GM23338 (cell line): ENCODE measurements at places on chromosomes 5 and 9.

- peaks cover 8% of the 10 kb centered on the region for H3K4me1 ChIP-seq
- DNase-seq: no peak
- H3K27ac ChIP-seq: no peak overlapping the region
- H3K36me3 ChIP-seq: peaks cover 7% of the 10 kb centered on the region; the same call in 1 of the 2 replicates
- no peaks in the 10 kb centered on the region for H3K27me3 ChIP-seq
- no peak overlapping the region for H3K4me3 ChIP-seq
Measured at GRCh38 chr9:96121136-96121535, 180.8 kb downstream of the HSD17B3 start.

DNA sequence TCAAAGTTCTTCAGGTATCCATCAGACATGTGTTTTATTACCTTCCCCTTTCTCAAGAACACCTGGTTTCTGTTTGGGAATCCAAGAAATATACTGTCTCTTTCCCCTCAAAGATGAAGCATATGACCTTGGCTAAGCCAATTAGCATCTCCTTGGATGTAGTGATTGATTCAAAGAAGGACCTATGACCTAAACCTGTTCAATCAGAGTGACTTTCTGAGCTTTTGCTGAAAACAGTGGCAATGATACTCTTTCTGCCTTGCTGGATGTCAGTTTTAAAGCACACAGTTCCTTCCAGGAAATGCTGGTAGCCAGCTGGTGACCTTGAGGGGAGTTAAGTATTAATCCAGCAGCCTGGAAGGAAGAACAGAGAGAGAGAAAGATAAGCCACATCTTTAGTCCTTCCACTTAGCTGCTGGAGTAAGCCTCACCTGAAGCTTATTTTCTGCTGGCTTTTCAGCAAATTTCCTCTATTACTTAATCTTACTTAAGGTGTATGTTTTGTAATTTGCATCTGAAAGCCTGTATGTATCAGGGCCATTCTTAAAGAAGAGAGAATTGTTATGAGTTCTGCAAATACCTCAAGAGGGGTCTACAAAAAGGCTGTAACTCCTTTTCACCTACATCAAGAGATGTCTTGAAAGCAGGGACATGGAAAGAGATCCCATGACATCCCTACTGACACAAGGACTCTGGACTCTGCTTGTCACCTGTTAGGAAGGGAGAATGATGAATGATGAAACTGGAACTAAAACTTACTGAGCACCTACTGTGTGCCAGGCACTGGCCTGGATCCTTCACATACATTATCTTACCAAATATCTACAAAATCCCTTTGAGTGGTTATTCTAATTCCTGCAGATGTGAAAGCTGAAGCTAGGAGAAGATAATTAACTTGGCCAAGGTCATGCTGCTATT is 35.2 kb upstream of the PIK3R1 start:
- H3K4me1 ChIP-seq: no peaks in the 10 kb centered on the region
- no peaks in the 10 kb centered on the region for H3K36me3 ChIP-seq
- DNase-seq: no peak
- no peak overlapping the region for H3K27ac ChIP-seq

GRCh38 chr5:95730730-95731570 is at the start of gene RHOBTB3:
TSS of gene RHOBTB3 (plus strand) at chr5:95731336. CDS start at chr5:95731683, 347 bp downstream.
- H3K4me1 ChIP-seq: peaks cover 29% of the 10 kb centered on the region
- peaks cover 78% of the 10 kb centered on the region for H3K27me3 ChIP-seq
- H3K36me3 ChIP-seq: no peaks in the 10 kb centered on the region
- peak within 1 kb of the TSS; percentile 62 for H3K4me3 ChIP-seq
- DNase-seq: peak; percentile 89

DNA sequence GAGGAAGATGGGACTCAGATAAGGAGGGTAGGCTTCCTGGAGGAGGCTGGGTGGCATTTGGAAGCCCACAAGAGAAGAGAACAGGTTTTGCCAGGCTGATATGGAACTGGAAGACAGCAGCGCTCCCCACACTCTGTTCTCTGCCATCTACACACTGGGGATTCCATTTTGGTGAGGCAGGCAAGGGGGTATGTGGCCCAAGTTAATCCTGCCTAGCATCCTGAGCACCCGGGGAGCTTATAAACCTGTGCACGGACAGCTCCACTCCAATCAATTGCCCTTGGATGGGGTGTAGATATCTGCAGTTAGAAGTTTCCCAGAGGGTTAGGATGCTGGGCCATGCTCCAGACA is 158.8 kb downstream of the MACROH2A1 start:
- no peak for DNase-seq
- H3K27ac ChIP-seq: no peak overlapping the region
- H3K27me3 ChIP-seq: no peaks in the 10 kb centered on the region
- no peak overlapping the region for H3K4me3 ChIP-seq

- DNase-seq: no peak
- no peak overlapping the region for H3K27ac ChIP-seq
- H3K36me3 ChIP-seq: no peaks in the 10 kb centered on the region
- no peak overlapping the region for H3K4me3 ChIP-seq
- no peaks in the 10 kb centered on the region for H3K4me1 ChIP-seq
Measured at GRCh38 chr5:43572357-43572756, 15.5 kb upstream of the PAIP1 start.

DNA sequence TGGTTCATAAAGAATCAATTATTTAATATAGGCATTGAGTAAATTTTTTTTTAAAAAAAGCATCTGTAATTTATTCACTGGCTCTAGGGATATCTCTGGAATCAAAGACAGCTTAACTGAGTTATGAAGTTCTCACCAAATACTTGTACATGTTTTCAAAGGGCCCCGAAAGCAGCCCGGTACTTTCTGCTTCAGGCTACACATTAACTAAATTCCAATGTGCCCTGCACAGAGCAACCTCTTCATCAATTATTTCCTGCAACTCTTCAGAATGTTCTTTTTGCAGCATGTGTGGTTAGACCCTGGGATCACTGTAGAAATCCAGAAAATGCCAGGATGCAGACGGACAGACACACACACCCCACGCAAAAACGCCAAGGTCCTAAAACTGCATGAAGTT is 209.0 kb downstream of the EFNA5 start:
- no peak for DNase-seq
- H3K27ac ChIP-seq: 0 out of 2 replicates have a peak overlapping the region, but pooled peaks have one; percentile 17
- no peaks in the 10 kb centered on the region for H3K27me3 ChIP-seq

- H3K27ac ChIP-seq: no peak overlapping the region
- no peak for DNase-seq
- peak overlapping the region; percentile 84 for H3K4me3 ChIP-seq
- peaks cover 93% of the 10 kb centered on the region for H3K27me3 ChIP-seq
Measured at GRCh38 chr9:129175515-129175824, 2.6 kb downstream of the IER5L start.

GRCh38 chr5:134275822-134276221 is 49.9 kb upstream of the PPP2CA start:
- H3K4me3 ChIP-seq: no peak overlapping the region
- no peak overlapping the region for H3K27ac ChIP-seq
- H3K27me3 ChIP-seq: no peaks in the 10 kb centered on the region
- no peaks in the 10 kb centered on the region for H3K36me3 ChIP-seq

DNA sequence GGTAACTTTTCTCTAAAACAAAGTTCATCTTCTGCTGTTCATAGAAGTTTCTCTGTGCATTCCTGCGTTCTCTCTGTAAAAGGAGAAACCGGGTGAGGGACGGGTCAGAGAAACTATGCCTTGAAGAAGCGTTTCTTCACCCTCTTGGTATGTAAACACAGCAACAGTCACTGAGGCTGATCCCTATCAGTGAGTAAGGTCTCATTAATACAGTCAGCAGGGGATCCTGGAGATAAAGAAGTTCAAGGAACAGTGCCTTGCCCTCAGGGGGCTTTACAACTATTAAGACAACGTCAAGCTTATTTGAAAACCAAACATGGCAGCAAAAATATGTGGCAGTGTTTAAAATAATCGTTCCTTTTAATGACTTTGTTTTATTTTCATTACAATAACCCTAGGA is 202.9 kb upstream of the IL12B start:
- no peaks in the 10 kb centered on the region for H3K36me3 ChIP-seq
- H3K27me3 ChIP-seq: no peaks in the 10 kb centered on the region
- H3K27ac ChIP-seq: no peak overlapping the region
- H3K4me3 ChIP-seq: no peak overlapping the region
- DNase-seq: no peak
- no peaks in the 10 kb centered on the region for H3K4me1 ChIP-seq

DNA sequence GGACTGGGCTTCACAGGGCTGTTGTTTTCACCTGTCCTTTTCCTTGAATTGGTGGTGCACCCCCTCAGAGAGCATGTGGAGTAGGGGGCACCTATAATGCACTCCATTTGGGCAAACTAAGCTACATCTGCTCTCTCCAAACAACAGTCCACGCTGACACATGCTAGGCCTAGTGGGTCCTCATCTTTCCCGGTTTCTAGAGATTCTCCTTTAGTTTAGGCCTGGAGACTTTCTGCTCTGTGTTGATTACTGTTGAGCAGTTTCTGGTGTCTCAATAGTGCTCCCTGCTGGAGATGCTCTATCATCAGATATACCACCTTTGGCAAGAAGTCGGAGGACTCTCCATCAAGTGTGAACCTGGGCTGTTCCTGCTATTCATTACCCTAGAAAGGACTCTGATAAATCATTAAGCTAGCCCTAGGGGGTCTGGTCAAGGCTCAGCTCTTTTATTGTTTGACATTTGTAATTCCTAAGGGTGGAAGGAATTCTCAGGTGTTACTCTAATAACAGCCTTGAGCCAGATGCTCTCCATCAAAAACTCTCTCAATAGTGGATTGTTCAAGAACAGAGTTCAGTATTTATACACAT is 64.0 kb upstream of the FYB1 start:
- H3K27ac ChIP-seq: no peak overlapping the region
- H3K4me3 ChIP-seq: no peak overlapping the region
- no peaks in the 10 kb centered on the region for H3K27me3 ChIP-seq
- H3K36me3 ChIP-seq: no peaks in the 10 kb centered on the region
- peak; percentile 83 for DNase-seq

DNA sequence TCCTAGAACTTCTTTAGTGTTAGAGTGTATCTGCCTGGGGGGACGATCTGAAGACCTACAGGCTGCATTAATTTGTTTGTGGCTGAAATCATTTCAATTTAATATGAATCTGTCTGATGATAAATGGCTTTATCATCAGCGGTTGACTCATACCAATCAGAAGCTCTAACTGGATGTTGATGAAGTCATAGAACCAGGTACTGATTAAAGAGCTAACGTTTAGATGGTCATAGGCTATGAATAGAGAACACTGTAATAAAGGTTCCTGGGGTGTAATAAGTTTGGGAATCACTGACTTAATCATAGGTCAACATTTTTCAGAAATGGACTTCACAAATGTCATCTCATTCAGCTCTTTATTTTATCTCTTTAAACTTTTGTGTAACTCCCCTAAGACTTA is 329.9 kb downstream of the MSX2 start:
- DNase-seq: no peak
- H3K36me3 ChIP-seq: no peaks in the 10 kb centered on the region
- H3K4me1 ChIP-seq: peaks cover 4% of the 10 kb centered on the region; the same call in 1 of the 2 replicates
- no peaks in the 10 kb centered on the region for H3K27me3 ChIP-seq
- no peak overlapping the region for H3K4me3 ChIP-seq

- H3K27ac ChIP-seq: no peak overlapping the region
- H3K27me3 ChIP-seq: no peaks in the 10 kb centered on the region
- H3K36me3 ChIP-seq: no peaks in the 10 kb centered on the region
- H3K4me3 ChIP-seq: no peak overlapping the region
- no peak for DNase-seq
Measured at GRCh38 chr9:18490641-18491370, 16.9 kb downstream of the ADAMTSL1 start.

GRCh38 chr9:38018241-38018957 is 50.6 kb downstream of the SHB start:
- H3K4me3 ChIP-seq: no peak overlapping the region
- H3K27me3 ChIP-seq: no peaks in the 10 kb centered on the region
- DNase-seq: no peak
- H3K27ac ChIP-seq: peak overlapping the region; percentile 85

- H3K27me3 ChIP-seq: 0 out of 2 replicates have a peak, but pooled peaks cover 3% of the 10 kb centered on the region
- no peak overlapping the region for H3K27ac ChIP-seq
- no peak for DNase-seq
- H3K4me1 ChIP-seq: no peaks in the 10 kb centered on the region
- H3K36me3 ChIP-seq: no peaks in the 10 kb centered on the region
- H3K4me3 ChIP-seq: no peak overlapping the region
Measured at GRCh38 chr9:34600908-34601307, 11.0 kb downstream of the RPP25L start.

DNA sequence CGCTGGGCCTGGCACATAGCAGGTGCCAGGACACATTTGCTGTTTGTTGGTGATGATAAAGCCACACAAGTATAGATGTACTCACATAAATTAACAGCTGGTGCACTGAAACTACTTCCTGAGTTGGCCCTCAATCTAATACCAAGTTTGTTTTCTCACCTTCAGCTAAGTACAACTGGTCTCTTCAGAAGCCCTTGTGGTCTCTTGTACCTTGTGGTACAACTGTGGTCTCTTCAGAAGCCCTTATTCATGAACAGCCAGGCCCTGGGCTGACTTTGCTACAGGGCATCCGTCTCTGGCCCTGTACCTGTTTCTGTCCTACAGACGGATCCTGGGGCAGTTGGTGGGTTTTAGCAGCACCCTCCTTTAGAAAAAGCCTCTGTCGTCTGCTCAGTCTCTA is 81.5 kb downstream of the DAB2IP start:
- H3K27me3 ChIP-seq: 0 out of 2 replicates have a peak, but pooled peaks cover 8% of the 10 kb centered on the region
- DNase-seq: no peak
- peaks cover 24% of the 10 kb centered on the region for H3K4me1 ChIP-seq
- H3K27ac ChIP-seq: no peak overlapping the region
- no peak overlapping the region for H3K4me3 ChIP-seq
- H3K36me3 ChIP-seq: no peaks in the 10 kb centered on the region

DNA sequence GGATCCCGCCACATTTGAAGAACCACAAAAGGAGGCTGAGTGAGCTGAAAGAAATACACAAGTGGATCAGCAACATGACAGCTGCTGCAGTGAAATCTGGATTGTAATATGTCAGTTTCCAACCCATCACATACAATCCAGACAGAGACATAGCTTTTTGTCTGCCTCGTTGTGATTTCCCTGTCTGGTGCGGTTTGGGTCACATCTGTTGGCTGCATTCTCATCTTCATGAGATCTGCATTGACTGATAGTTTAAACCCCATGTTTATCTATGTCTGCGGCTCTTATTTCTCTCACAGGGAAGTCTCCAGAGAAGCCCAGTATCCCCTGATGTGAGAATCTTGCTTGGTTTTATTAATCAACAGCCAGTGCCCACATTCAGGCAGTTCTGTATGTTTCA is 403.1 kb upstream of the ZNF608 start:
- H3K27ac ChIP-seq: no peak overlapping the region
- no peaks in the 10 kb centered on the region for H3K27me3 ChIP-seq
- DNase-seq: no peak
